ENCODE measurements at places on chromosomes 1 and 21. TPM values are rescaled to one million over a fixed set of nuclear protein-coding genes. Genes with fewer than 3 reads are reported as not detected.

The TRAF3IP3 gene
- 212 TPM for total RNA-seq

GRCh38 chr1:232863544-232864275, 58.5 kb downstream of the MAP10 start:
- no peaks in the 10 kb centered on the region for H3K36me3 ChIP-seq
- no peak overlapping the region for H3K4me3 ChIP-seq
- no peak for DNase-seq
- no peaks in the 10 kb centered on the region for H3K4me1 ChIP-seq
- H3K27me3 ChIP-seq = no peaks in the 10 kb centered on the region

DNA sequence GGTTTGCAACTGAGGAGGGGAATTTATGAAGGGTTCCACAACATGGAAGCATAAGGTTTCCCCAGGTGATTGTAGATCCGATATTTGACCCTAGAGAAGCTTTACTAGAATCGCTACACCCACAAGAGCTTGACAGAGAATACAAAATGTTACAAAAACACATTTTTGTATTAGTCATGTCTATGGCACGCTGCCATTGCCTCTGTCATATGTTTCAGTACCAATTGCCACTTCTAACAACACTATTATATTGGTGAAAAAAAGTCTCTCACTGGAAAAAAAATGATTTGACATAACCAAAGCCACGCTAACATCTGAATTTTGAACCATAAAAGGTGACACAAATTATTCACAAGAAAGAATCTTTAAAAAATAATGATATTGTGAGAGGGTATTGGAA, 214.5 kb downstream of the KCNT2 start:
- H3K4me3 ChIP-seq = no peak overlapping the region
- no peaks in the 10 kb centered on the region for H3K27me3 ChIP-seq
- H3K4me1 ChIP-seq = no peaks in the 10 kb centered on the region
- no peak overlapping the region for H3K27ac ChIP-seq

DNA sequence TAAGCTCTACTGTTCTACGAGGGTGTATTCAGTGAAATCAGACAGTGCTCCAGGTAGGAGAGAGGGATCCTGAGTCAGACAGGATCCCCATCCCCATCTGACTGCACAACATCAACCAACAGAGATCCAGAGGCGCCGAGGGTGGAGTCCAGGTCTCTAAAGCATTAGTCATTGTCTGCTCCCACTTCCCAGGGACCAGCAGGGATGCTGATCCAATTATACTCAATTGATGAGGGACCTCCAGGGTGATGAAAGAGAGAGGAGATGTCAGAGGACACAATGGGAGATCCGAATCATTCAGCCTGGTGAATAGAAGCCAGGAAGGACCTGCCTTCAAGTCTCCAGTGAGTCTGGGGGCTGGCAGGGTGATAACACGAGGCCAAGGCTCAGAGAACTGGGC, 39.5 kb upstream of the STMN1 start:
- no peak for DNase-seq
- no peaks in the 10 kb centered on the region for H3K4me1 ChIP-seq
- no peaks in the 10 kb centered on the region for H3K27me3 ChIP-seq
- no peak overlapping the region for H3K27ac ChIP-seq
- H3K4me3 ChIP-seq = no peak overlapping the region

- H3K36me3 ChIP-seq = no peaks in the 10 kb centered on the region
- H3K4me3 ChIP-seq = no peak overlapping the region
- no peaks in the 10 kb centered on the region for H3K27me3 ChIP-seq
- no peak for DNase-seq
- peaks cover 4% of the 10 kb centered on the region for H3K4me1 ChIP-seq
- H3K27ac ChIP-seq = no peak overlapping the region
Measured at GRCh38 chr1:174743654-174744561, 255.8 kb upstream of the CACYBP start.

Measured in activated CD4-positive, alpha-beta memory T cell treated with anti-CD3 and anti-CD28 coated beads for 36 hours (primary cell).